ENCODE measurements at places on chromosomes 4 and X.

DNA sequence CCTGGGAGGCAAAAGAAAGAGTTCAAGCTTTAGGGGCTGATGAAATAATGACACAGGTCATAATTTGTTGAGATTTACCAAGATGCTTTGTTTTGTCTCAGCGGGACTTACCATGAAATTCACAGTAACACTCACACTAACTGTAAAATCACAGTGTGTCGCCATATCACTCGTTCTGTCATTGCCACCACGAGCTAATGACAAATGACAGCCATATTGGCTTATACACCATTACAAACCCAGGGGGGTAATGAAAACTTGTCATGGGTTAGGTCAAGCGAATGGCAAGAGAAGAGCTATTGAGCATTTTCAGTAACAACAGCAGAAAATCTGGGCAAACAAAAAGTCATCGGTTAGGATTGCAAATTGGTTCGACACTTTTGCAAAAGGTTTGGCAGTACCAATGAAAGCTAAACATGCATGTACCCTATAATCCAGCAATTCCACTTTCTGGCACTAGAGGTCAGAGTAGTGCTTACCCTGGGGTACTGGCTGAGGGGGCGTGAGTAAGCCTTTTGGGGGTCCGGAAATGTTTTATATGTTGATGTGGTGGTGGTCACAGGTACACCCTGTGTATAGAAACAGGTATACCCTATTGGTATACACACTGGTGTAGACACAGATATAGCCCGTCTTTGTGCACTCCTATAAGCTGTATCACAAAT, 83.9 kb upstream of the RAI2 start:
- no peak for DNase-seq

DNA sequence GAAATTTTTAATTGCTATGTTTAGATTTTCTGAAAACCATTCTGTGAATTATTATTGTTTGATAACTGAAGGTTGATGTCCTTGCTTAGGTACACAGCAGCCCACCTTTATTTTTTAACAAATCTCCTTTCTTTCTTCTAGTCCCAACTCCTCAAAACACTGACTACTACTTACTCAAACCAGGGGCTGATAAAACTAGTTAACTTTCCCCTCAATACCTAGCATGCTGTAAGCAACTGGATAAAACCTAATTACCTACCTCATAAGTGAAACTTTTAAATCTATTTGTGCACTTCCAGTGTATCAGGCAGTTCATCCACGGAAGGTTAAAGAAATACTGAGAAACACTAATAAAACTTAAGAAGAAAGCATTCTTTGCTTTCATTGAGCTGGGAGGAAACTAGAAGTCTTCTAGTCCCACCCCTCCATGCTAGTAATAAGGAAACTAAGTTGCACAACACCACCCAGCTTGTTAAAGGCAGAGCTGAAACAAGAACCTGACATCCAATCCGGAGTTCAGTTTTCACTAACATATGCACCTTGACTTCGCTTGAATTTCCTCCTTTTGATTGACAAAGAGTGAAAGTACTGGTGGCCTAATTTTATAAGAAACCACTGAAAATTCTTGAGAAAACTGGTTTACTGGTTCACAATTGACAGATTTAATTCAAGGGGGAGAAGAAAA, 180.2 kb upstream of the TET2 start:
- peak; percentile 92 for DNase-seq

GRCh38 chr4:128553686-128554515, 255.6 kb upstream of the JADE1 start:
- DNase-seq, result no peak

DNA sequence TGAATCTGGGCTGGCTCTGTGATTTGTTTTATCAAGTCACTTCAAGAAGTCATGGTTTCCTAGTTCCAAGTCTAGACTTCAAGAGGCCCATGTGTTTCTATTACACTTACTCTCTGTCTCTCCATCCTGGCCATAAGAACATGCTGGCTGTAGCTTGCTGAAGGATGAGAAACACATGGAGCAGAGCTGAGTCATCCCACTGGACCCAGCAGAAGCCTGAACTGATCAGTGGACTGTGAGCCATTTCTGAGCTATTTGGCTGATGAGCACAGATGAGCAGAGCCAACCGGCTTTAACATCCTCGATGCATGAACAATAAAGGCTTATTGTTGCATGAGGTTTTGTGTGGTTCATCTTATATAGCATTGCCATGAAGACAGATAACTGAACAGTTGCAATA, 290.6 kb upstream of the BOD1L1 start:
- no peak for DNase-seq

- DNase-seq, result no peak
Observed at GRCh38 chrX:53116101-53116500, 22.2 kb downstream of the KANTR start.

DNA sequence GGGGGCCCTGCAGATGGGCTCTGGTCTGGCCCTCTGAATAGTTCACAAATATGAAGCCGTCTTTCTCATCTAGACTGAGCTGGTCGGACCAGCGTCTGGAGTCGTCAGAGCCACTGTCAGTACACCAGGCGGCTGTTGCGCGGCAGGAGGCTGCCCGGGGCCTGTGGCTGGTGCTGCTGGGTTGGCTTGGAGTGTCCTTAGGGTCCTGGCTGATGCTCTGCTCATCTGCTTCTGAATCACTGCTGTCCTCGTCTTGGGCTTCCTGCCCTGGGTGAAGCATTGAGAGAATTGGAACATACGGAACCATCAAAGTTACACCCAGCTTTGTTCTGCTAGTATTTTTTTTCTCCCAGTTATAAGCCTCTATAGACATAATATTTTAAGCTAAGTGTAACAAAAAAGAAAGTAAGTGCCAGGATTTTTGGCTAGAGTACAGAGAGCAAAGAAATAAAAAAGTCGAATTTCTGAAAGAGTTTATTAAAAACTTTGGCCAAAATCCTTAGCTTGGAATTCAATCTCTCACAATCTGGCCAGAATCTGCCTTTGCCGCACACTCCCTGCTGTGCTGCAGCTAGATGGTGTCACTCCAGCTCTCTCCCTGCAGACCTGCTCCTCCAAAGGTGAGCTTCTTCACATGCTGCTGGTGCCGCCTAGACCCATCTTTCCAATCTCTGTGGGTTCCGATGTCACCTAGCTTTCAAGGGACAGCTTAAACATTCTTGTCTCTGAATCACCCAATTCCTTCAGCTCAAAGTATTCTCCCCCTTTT, 96.2 kb downstream of the CDS1 start:
- no peak for DNase-seq

DNA sequence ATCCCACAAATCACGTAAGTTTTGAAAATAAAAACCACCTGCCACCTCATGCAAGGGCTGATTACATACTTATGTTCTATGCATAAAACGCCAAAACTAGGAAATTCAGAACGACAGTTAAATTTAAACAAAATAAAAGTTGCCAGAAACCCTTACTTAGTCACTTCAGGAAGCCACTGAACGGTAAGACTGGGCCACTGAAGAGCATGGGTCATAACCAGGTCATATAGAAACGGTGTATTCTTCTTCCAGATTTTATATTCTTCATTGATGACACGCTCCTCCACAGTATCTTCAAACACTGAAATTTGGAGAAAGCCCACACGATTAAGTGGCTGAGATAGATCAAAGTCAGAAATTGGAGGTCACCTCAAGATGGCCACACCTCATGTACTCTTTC, 1.2 kb downstream of the RBBP7 start:
- no peak for DNase-seq

- DNase-seq, result no peak
Observed at GRCh38 chrX:2664502-2664901, 26.6 kb upstream of the CD99 start.

DNA sequence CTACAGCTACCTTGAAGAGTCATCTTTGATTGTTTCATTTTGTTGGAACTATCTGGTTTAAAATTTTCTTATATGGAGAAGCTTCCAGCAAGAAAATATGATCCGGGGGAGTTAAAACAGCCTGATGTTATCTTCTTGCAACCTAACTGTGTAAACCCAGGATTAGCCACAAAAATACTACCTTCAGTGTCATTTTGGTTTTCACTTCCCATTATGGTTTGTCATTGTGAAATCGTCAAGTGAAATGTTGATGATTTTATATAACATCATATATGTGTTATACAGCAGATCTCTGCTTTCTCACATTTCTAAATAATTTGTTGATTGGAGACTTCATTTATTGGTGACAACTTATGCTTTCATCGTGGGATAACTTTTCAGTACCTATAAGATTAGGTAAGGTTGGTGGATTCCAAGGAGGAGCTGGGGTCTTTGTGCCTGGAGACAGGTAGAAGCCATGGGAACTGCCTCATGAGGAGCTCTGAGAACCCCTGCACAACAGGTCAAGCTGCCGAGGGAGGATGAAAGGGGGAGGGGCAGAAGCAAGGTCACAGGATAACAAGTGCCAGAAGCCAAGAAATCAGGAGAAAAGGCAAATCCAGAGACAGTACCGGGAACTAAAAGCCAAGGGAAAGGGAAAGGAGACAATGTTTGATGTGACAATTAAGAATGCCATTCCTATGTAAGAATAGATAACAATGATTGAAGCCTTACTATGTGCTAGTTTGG, 7.2 kb downstream of the ARHGAP24 start:
- DNase-seq, result no peak

- no peak for DNase-seq
Observed at GRCh38 chrX:110146521-110146920, 143.6 kb downstream of the TMEM164 start.

DNA sequence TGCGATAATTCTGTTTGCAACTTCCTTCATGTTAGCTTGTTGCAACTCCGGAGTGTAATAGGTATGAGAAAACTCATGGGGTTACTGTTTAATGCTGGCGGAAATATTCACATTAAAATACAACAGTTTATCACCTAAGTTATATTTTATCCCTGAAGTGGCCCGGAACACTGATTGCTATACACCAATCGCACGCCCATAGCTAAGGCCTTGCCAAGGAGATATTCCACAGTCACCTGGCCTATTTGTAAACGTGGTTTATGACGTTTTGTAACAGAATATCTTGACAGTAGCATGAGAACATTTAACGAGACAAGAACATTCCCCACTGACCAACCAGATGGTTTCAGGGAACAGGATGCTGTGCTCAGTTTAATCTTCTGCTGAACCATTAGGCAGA, 23.2 kb upstream of the FAM90A26 start:
- no peak for DNase-seq

DNA sequence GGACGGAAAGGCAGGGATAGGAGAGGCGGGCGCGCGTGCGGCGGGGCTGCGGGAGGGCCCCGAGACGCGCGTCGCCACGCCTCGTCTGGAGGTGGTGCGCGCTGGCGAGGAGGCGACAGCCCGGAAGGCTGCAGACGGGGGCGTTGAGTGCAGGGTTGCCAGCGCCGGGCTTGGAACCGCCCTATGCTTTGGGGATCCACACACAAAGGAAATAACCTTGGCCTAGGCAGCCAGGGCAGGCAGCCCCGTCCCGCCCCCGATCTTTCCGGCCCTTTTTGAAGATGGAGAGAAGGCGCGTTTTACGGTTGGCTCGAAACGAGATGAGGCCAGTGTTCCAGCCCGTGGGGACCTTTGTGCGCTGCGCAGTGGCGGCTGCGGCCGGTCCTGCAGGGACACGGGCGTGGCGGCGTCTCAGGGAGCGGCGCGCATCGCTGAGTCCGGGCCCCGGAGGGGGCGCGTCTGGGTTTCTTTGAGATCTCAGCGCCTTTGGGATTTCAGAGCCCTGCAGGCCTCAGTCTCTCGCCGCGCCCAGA, 50.8 kb upstream of the TRIM2 start:
- no peak for DNase-seq

DNA sequence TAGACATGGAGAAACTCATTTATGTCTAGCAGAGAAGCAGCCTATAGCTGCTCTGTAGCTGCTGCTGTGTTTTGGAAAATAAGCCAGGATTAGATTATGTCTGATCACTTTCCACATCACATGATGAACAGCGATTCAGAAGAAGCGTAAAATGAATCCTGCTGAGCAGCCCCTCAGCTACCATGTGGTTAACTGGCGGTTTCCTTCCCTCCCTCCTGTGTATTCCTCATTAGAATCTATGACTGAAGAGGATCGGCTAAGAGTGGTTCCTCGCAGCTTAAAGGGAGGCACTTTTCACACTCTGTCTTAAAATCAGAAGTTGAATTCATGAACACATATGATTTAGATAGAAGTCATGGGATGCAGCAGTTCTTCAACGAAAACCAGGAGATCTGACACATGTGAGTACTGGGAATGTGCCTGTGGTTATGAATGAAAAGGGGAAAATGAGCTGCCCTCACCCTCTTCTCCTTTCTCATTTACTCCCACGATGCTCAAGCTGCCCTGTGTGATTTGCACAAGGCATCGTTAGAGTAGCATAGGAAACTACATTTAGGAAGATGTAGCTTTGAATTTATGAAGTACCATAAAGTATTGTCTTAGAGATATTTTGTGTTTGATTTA, at the start of gene PPEF1:
Gene PPEF1, plus strand, starts transcription at position 220 of the 624 bp plus-strand sequence. Its CDS starts 136 bp downstream, at position 356.
- no peak for DNase-seq

DNA sequence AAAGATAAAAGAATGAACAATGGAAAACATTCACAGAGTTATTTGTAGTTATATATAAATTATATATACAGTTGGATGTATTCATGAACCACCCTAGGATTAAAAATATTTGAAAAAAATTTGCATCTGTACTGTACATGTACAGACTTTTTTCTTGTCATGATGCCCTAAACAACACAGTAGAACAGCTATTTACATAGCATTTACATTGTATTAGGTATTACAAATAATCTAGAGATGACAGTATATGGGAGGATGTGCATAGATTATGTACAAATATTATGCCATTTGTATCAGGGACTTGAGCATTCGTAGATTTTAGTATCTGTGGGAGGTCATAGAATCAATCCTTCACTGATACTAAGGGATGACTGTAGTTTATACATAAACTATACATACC, 44.8 kb downstream of the GSTCD start:
- no peak for DNase-seq

- DNase-seq, result no peak
Observed at GRCh38 chr4:109701566-109702410, 1.5 kb downstream of the CASP6 start.

DNA sequence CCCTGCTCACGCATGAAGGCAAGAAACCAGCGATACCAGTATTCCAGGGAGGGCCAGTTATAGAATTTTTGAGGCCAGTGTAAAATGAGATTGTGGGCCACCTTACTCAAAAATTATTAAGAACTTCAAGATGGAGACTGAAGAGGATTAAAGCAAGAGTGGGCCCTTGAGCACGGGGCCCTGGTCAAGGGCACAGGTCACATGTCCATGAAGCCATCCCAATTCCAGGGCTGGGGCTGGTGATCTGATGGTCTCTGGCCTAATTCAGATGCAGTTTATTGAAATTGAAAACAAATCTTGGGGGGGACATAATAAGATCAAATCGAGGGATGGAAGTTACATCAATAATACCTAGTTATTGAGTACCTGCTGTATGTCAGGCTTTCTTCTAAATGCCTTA, 58.3 kb downstream of the SMIM20 start:
- DNase-seq, result no peak

GRCh38 chrX:15617111-15617510, 16.4 kb upstream of the ACE2 start:
- DNase-seq, result no peak
